Stimulated activated naive CD8-positive, alpha-beta T cell treated with anti-CD3 and anti-CD28 coated beads, Interleukin-15, Interleukin-2, amounts not matched to agents 100 U/mL and 50 U/mL, for 24 hours (primary cell): ENCODE measurements at places on chromosomes 1 and 21.
A peak's percentile ranks its signal among the peaks of the same experiment; 100 is the strongest.

DNA sequence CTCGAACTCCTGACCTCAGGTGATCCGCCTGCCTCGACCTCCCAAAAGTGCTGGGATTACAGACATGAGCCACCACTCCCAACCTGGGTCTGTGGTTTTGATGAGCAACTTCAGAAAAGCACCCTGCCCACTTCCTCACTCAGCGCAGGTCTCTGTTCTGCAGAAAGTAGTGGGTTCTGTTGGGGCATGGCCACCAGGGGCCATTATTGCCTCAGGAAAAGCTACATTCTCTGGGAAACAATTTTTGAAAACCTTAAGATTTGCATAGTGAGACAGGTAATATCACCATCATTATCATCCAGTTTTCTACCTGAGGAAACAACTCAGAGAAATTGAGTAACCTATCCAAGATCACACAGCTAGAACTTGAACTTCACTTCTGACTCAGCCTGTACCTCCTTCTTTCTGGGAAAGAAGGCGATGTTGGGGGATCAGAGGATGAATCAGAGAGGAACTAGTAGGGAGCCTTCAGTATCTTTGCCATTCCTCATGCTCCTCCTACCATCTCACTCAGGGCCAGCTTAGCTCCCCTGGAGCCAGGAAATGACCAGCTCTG is 7.1 kb upstream of the NES start:
- DNase-seq, result peak; percentile 40

DNA sequence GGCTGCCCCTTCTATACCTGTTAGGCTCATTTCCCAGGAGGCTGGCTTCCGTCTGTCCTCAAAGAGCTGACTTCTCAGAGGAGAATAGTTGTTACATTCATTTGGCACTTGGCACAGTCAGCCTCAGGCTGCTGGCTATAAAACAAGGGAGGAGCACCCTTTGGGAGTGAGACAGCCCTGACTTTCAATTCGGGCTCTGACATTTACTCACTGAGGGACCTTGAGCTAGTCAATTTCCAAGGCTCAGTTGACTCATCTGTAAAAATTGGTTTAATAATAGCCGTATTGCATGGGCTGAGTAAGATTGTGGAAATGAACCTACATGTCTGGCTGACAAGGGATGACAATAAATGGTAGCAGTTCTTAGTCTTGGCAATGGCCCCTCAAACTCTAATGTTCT is 13.7 kb downstream of the ALX3 start:
- DNase-seq, result no peak

DNA sequence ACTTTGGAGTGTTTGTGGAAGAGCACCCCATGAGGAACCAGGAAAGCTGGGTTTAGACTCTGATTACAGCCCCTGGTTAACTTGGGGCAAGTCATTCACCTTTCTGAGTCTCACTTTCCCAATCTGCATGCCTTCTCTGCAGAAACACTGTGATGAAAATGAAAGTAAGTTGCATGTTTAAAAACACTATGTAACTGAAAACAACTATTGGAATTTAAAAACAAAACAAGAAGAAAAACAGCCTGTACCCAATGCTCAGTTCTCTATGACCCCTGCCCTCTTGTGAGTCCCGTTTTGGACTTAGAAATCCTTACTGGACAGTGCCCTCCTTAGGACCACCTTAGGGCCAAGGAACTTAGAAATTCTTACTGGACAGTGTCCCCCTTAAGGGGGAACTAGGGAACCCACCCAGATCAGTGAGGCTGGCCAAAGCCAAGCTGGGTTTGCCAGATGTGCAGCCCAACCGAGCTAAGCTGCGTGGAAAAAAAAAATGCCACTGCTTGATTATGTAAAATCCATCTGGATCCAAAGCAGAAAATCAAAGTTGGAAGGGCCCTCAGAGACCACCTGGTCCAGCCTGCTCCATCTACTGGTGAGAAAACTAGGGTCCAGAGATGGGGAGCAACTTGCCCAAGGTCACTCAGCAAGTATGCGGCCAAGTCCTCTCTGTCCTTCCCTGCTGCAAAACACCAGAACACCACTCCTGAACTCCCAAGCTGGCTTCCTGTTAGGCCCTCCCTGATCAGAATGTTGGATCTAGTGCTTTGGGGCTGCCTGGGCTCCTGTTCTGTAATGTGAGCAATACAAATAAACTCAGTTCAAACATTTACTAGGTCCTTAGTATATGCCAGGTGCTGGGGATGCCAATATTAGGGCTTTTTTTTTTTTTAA is 77.7 kb downstream of the MRPL37 start:
- no peak for DNase-seq

- DNase-seq, result no peak
Observed at GRCh38 chr1:17914131-17914530, 159.0 kb downstream of the ACTL8 start.

DNA sequence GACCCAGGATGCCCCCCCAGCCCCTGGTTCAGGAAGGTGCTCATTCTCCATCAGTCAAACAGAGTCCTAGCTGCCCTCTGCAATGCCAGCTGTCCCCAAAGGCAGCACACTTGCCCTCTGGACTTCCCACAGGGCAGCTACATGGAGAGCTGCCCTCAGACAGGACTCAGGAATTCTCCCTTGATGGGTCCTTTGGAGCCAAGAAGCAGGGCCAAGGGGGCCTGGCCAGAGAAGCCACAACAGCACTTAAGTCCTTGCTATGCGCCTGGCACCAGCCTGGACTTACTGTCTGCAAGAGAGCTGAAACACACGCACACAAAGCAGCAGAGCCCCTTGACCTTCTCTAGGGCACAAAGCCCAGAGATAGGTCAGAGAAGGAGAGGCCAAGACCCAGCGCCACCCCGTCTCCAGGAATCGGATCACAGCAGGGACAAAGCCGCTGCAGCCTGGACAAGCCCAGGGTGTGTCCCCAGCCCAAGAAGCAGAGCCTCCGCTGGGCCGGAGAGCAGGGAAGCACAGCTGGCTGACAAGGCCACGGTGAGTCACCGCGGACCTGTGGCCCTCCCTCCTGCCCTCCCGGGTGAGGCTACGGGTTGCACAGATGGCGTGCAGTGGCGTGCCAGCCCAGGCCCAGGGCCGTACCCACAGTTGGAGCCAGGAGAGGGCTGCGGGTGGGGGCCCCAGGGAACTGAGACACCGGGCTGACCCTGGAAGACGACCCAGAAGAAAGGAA is 1.7 kb downstream of the WNT9A start:
- no peak for DNase-seq

DNA sequence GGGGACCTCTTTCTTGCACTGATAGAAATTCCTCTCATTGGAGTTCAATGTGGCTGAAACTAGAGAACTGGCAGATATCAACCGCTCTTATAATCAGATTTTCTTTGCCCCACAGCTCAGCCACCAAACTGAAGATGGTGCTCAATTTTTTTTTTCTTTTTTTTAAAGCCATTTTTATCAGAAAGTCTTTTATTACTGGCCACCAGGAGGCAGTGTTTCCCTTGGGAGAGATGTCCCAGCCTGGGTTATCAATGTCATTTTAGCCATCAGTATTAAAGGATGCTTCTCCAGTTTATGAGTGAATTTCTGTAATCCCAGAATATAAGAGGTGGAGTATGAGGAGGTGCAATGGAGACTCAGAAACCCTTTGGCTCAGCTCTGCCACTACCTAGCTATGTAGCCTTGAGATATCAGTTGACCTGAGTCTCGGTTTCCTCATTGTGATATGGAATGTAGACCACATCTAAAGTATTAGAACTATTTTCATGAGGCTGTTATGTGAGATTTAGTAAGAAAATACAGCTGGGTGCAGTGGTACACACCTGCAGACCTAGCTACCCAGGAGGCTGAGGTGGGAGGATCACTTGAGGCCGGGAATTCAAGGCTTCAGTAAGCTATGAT is 27.6 kb downstream of the CD244 start:
- DNase-seq, result peak; percentile 66

DNA sequence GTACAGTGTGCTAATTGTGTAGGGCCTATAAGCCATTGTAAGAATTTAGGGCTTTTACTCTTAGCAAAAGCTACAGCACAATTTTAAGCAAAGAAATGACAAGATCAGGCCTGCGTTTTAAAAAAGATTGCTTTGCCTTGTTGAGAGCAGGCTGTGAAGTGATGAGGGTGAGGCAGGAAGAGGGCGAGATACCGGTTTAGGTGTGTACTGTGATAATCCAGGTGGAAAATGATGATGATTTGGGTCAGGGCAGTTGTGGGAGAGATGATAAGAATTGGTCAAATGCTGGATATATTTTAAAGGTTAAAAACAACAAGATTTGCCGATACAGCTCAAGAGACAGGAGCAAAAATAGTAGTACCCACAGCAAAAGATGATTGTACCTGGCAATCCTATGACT is 72.0 kb downstream of the SWT1 start:
- DNase-seq, result no peak
